OCI-LY7 (cell line): ENCODE measurements at places on chromosomes 2 and 18.

GRCh38 chr2:143514413-143514812, 385.2 kb downstream of the ARHGAP15 start:
- DNase-seq, result no peak

DNA sequence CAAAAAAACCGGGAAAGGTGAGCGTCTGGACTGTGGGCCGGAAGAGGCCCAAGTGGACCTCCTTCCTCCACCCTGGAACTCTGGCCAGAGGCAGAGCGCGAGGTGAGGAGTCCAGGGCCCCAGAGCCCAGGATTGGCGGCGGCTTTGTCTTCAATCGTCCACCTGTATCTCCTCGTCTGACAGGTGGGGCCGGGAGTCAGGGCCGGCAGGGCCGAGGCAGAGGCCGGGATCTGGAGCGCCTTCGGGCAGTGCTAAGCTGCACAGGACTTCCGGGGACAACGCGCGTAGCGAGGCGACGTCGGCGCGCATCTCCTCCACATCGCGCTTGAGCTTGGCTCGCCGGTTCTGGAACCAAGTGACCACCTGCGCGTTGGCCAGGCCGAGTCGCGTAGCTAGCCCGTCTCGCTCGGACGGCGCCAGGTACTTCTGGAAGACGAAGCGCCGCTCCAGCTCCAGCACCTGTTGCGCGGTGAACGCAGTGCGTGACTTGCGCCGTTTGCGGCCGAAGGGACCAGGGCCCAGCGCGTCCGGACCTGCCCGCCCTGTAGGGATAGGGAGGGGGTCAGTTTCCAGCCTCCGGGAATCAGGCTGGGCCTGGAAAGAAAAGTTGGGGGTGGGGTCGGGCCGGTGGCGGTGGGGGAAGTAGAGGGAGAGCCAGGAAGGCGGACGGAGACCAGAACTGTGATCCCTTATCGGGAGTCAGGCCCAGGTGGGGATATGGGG, 1.5 kb downstream of the LBX2 start:
- no peak for DNase-seq

- no peak for DNase-seq
Measured at GRCh38 chr18:31880186-31880898, 62.6 kb downstream of the TRAPPC8 start.

DNA sequence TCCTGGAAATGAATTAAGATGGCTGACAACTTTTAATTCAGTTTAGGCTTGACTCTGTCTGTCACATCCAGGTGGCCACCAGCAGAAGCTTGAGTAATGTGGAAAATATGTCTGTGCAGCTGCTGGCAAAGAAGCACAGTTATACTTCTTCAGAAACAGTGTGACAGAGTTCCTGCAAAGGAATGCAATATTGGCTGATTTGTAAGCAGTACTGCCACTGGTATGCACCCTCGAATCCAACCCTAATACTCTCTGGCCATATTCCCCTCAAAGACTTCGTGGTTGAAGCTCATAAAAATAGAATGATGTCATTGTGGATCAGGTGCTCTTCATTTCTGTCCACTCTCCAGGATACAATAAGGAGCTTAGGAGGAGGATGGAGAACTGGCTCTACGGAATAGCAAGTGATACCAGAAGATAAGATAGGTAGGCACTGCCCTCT, 86.2 kb downstream of the METTL8 start:
- peak; percentile 67 for DNase-seq

DNA sequence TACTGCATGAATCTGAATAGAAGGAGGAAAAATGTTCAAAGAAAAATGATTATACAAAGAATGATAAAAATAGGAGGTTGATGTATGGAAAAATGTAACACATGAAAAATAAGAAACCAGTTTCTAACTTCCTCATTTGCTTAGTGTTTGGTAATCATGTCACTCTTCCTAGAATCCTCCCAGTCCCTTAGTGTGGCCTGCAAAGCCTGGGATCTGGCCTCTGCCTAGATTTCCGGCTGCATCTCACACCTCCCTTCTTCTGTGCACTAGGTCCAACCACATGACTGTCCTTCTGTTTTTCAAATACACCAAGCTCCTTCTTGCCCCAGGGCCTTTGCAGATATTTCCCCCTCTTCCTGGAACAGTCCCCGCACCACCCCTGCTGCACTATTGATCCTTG, 76.8 kb upstream of the RBMS1 start:
- DNase-seq, result no peak

DNA sequence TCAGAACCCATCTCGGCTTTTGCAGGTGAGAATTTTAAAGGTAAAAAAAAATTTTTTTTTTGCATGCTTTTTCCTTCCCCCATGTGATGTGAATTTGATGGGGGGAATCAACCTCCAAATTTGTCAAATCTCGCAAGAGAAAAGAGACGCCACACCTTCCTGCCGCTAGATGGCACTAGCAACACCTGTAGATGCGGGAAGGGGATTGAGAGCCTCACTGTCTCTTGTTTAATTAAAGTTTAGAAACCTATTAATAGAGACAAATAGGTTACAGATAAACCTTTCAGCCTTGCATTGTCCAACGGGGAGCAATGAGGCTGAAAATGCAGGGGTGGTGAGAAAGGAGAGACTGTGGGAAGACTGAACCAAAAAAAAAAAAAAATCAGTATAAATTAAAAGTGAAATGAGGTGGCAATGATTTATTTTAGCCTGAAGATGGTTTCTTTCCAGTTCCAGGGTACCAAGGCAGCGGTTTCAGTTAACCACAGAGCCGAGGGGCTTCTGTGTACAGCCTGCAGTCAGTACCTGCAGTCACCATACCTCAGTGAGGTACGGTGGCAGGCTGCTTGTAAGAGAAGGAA, 84.6 kb downstream of the NRP2 start:
- peak; percentile 57 for DNase-seq

DNA sequence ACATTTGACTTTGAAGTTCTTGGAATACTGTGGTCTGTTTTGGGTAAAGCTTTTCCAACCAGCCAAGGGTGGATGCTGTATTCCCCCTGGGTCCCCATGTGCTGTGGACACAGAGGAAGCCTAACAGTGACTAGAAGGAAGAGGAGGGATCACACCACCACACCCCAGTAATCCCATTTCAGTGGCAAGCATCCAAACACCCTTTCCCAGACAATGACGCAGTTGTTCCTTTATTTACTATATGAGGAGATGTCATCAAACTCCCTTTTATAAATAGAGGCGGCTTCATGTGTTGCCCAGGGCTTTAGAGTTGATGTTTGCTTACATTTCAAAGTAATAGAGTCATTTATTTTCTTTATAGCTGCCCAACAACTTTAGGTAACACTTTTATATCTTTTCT, 959.4 kb upstream of the GYPC start:
- no peak for DNase-seq

DNA sequence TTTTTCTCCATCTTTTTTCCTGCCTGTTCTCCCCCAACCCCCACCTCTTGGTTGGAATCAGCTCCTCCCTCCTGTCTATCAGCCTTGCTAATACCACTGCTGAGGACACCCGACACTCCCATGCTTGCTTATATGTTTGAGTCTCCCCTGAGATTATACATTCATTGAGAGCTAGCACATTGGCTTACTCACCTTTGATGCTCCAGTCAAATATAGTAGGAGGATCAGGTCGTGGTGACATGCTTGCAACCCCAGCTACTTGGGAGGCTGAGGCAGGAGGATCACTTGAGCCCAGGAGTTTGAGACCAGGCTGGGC, 91.5 kb upstream of the CCBE1 start:
- DNase-seq, result no peak

- DNase-seq, result no peak
Measured at GRCh38 chr2:217293607-217294006, 433.7 kb upstream of the TNP1 start.

GRCh38 chr2:69205491-69205890, 181.5 kb downstream of the GFPT1 start:
- DNase-seq, result no peak

- DNase-seq, result no peak
Measured at GRCh38 chr18:903701-904100, 970 bp upstream of the ADCYAP1 start.

DNA sequence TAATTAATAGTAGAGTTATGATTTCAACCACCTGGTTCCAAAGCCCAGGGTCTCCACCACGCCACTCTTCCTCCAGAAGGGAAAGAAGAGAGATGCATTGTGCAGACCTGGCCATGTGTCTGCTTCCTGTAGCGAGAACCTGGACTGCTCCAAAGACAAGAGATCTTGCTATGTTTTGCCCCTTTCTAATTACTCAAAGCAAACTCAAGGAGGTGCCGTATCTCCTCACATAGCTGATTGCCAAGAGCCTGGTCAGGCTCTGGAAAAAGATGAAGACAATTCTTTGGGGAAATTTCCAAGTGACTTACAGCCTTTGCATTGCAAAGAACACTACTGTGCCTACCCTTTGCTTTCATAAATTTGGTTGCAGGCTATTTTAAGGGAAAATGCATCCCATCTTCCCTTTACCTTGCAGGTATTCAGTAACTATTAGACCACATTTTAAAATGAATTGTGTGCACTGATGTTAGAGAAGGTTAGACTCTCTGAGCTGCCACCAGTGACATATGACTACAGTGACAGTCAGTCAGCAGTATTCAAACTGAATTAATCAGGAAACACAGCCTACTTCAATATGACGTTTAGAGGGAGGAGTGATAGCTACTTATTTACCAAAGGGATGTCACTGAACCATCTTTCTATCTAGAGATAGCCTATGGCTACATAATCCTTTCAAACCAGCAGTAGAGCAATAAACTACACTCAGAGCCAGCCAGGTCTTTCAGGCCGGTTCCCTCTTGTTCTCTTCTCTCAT, 842.1 kb upstream of the FANCL start:
- no peak for DNase-seq

DNA sequence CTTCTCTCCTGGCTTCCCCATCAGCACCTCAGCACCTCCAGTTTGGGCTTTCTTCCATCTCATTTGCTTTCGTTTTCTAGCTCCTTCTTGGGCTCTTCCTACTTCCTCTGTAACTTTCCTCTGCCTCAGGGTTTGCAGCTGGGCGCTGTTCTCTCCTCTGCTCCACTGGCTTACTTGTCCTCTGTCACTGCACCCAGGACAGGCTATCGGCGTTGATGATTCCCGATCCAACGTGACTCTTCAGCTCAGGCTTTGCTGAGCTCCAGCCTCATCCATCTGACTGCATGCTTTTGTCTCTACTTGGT, 362.4 kb downstream of the CYRIA start:
- DNase-seq, result no peak

- DNase-seq, result no peak
Measured at GRCh38 chr2:58865436-58865835, 624.3 kb upstream of the FANCL start.

- no peak for DNase-seq
Measured at GRCh38 chr2:3269425-3270094, 108.1 kb downstream of the EIPR1 start.

DNA sequence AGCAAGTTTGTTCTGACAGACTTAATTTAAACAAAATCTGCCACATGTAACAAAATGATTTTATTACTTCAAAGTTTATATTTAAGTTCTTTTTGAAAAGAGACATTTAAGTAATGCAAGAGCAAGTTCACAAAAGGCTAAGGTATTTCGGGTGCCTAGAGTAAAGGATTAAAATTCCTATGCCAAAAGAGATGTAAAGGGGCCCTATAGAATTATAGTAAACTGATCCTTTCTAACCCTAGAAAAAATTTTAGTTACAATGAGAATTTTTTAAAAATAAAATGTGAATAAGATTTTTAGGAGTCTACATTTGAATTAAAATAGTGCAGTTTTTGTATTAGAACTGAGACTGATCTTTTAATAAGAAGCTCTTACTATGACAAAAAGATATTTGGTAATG, 147.1 kb downstream of the PLEKHA3 start:
- no peak for DNase-seq

DNA sequence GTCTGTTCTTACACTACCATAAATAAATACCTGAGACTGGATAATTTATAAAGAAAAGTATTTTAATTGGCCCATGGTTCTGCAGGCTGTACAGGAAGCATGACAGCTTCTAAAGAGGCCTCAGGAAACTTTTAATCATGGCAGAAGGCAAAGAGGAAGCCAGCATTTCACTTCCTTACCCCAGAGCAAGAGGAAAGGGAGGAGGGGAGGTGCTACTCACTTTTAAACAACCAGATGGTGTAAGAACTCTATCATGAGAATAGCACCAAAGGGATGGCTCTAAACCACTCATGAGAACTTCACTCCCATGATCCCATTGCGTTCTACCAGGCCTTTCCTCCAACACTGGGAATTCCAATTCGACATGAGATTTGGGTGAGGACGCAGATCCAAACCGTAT, 344.4 kb upstream of the SLC39A10 start:
- DNase-seq, result peak; percentile 26

DNA sequence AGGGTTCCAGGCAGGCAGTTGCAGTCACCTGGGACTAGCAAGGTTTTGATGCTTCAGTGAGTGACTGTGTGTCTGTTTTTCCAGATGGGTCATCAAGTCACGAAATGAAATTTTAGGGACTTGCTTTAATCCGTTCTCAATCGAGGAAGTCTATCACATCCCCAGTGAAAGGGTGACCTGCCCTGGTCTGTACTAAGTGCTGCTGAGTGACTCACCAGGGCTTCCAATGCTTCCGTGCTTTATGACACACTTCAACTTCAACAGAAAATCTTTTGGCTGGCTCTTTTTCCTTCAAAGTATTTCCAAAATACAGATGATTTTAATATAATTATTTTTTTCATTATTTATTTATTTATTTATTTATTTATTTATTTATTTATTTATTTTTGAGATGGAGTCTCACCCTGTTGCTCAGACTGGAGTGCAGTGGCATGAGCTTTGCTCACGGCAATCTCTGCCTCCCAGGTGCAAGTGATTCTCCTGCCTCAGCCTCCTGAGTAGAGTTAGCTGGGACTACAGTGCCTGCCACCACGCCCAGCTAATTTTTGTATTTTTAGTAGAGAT, 18.4 kb downstream of the TFCP2L1 start:
- DNase-seq, result no peak

DNA sequence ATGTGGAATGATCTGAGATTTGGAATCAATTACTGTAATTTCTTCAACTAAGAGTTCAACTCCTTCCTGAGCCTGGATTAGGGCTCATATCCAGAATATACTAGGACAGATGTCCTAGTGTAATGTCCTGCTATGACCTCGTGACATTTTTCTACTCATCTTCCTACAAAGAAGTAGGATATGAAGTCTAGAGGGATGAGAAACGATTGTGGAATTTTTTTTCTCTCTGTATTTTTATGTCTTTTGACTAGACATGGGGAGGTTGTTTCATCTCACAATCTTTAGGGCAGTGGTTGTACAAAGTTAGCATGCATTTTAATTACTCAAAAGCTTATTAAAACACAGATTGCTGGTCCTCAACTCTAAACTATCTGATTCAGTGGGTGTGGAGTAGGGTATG, 203.0 kb downstream of the PARD3B start:
- DNase-seq, result no peak

DNA sequence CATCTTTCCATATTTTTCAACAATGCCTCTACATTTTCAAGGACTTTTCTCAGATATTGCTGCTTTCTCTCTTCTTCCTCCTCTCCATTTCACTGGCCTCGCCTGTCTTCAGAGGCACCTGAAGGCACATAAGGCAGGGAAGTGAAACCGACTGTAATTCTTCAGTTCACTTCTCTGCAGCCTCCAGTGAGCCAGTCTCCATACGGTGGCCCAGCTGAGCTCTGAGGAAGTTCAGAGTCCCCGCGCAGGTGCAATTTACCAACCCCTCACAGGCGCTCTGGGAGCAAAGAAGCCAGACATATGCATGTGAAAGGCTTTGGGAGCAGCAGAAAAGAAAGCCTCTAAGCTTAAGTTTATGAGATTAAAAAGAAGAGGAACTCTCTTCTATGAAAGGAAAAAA, 12.4 kb downstream of the KLHL14 start:
- DNase-seq, result peak; percentile 91
